HTR-8/SVneo (cell line): ENCODE measurements at places on chromosomes 5 and 9.

DNA sequence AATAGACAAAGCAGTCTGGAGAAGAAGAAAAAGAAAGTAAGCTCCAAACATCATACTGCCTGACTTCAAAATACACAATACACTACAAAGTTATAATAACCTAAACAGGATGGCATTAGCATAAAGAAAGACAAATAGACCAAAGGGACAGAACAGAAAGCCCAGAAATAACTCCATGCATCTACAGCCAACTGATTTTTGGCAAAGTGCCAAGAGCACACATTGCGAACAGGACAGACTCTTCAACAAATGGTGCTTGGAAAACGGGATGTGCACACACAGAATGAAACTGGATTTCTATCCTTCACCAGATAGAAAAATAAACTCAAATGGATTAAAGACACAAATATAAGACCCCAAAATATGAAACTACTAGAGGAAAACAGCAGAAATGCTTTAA, 66.6 kb upstream of the SPATA31E1 start:
- DNase-seq = no peak

GRCh38 chr5:15544039-15544438, 44.1 kb downstream of the FBXL7 start:
- no peak for DNase-seq

DNA sequence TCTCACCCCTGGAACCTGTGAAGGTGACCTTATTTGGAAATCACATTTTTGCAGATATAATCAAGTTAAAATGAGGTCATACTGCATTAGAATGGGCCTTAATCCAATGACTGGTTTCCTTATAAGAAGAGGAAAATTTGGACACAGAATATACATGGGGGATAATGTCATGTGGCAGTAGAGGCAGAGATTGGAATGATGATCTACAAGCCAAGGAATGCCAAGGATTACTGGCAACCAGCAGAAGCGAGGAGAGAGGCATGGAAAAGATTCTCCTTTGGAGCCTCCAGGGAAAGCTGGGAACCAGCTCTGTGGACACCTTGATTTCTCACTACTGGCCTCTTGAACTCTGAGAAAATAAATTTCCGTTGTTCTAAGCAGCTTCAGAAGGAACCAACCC, 20.2 kb upstream of the CEP78 start:
- no peak for DNase-seq

DNA sequence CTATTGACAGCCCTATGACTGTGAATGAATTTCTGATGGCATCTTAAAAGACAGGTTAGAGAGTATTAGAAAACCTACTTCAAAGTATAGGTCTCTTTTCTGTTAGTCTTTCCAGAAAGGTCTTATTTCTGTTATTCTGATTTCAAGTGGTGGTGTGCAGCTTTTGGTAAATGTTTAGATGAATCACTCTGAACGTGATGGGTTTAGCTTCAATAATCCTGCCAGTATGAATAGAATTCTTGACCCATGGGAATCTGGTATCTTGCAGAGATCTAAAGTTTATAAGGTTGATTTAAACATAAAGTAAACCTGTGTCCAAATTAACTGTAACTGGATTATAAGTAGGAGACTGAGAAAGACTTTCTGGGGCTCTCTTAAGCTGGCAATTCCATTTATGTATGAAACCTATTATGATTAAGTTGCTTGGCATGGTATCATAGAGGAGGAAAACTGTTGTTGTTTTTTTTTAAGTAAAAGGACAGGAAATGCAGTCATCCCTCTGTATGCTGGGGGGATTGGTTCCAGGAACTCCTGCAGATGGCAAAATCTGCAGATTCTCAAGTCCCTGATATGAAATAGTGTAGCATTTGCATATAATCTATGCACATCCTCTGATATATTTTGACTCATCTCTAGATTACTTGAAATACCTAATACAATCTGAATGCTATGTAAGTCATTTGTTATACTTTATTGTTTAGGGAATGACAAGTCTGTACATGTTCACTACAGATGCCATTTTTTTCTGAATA, 77.0 kb upstream of the ADAMTS19 start:
- DNase-seq = no peak

GRCh38 chr9:119074017-119074416, 295.2 kb downstream of the BRINP1 start:
- DNase-seq = no peak

- DNase-seq = no peak
These were observed 57.3 kb upstream of the RICTOR start for GRCh38 chr5:39131210-39132127.

DNA sequence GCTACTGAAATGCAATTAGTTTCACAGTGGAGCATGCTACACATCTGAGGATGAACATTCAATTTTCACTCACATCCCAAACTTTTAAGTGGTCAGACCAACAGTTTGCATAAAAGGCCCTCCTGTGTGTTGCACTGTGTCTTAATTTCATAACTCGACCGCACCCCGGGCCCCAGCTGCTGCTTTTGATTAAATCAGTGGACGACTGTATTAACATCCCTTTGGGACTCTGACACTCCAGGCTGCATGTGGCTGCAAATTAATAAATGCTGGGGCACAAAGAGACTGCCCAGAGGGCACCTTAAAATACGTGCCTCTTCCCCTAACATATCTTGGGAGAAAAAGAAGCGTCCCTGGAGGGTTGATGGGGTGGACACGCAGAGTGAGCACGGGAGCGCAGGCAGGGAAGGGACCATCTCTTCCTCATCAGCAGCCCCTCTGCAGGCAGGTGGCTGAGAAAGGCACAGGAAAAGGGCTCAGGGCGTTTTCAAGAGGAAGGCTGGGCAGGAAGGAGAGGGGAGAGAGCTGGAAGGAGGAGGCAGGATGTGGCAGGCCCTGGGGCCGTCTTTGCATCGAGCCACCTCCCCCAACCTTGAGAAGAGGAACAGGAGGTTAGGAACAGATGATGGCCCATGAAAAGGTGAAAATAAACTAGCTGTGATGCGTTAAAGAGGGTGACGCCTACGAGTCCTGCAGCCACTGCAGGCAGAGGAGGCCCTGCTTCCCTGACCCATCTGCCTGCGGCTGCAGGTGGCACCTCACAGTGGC, 18.6 kb downstream of the MED10 start:
- DNase-seq = no peak

DNA sequence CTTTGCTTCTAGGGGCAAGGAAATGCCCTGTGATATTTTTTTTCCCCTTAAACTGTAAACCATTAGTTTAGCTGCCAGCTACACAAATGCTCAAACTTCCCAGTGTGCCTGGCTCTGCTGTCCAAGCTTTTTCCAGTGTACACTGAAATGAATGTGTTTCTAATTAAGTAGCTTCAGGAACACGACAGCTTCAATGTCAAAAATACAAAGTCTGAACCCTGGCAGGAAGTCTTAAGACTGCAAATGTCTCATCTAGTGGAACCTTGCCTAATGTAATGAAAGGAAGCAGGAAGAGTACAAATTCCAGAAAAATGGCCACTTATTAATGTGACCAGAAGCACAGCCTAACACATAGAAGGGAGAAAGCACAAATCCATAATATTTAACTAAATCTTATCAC, 255.2 kb downstream of the CRB2 start:
- no peak for DNase-seq

GRCh38 chr5:134523543-134524271, 1.8 kb upstream of the JADE2 start:
- no peak for DNase-seq

- no peak for DNase-seq
These were observed 27.9 kb upstream of the ITGA2 start for GRCh38 chr5:52961274-52961681.

DNA sequence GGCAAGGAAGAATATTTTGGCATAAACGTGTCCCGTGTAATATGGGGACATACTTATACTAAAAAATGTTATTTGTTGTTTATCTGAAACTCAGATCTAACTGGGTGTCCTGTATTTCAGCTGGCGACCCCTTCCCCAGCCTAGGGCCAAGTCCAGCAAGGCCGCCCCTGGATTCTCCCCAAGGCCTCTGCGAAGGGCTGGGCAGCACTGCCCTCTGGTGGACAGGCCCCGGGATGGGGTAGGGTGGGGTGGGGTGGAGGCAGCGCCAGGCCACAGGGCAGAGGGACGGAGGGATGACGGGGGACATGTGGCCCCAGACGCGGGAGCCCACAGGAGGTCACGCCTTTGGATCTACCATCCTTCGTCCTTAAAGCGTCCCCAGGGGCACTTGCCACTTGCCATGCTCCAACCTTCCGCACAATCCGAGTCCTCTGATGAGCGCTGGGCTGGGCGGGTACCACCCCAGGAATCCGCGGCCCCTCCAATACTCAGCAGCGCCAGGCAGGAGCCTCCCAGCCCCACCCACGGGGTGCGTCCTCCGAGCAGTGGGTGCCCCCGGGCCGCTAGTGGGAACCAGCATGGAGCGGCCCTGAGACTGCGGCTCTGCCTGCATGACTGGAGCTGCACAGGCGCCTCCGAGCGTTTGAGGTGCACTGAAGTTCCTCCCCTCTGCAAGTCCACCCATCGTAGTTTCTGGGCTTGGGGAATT, 7.1 kb upstream of the AGPAT2 start:
- peak; percentile 74 for DNase-seq

DNA sequence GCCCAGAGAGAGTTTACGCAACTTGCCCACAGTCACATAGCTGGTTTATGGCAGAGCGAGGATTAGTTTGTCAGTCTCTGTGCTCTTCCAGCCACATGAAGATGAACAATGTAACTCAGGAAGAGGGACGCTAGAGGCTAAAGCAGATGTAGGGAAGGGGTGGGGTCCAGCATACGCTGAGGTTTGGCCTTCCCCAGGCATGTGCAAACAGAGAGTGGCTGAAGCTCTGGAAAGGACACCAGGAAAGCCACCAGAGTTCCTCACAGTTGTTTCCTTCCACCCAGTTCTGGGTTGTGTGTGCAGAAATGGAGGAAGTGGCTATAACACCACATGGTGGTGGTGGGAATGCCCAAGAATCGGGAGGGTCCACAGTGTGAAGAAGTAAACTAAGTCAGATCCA, 60.0 kb downstream of the SNX18 start:
- DNase-seq = no peak

DNA sequence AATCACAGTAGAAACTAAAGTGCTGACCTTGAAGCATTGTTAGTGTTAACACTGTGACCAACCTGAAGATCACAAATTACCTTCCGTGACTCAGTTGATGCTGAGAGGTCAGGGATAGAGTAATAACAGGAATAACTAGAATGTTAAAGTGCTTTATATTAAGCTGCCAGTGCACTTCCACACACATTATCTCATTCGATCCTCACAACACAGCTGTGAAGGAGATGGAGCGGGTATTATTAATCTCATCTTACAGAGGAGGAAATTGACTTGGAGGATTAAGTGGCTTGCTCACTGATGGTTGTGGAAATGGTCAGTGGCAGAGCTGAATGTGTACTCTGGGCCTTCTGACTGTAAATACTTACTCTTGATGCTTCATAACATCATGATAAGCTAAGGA, 252.5 kb upstream of the DMRT1 start:
- DNase-seq = no peak

- no peak for DNase-seq
These were observed 23.8 kb upstream of the FBP1 start for GRCh38 chr9:94663140-94663539.

DNA sequence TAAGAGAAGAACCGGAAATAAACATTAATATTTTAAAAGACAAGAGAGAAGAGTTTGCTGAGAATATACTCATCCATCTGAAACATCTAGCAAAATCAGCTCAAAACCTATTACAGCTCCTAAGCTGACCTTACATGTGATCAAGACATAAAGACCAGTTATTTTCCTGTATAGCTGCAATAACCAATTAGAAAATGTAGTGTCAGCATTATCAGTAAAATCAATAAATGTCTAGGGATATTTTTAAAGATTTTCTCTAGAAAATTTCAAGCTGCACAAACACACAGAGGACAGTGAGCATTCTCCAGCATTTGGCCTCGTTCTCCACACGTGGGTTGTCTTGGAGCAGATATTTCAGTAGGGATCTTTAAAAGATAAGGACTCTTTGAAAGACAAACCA, 127.6 kb upstream of the CACNA1B start:
- no peak for DNase-seq

DNA sequence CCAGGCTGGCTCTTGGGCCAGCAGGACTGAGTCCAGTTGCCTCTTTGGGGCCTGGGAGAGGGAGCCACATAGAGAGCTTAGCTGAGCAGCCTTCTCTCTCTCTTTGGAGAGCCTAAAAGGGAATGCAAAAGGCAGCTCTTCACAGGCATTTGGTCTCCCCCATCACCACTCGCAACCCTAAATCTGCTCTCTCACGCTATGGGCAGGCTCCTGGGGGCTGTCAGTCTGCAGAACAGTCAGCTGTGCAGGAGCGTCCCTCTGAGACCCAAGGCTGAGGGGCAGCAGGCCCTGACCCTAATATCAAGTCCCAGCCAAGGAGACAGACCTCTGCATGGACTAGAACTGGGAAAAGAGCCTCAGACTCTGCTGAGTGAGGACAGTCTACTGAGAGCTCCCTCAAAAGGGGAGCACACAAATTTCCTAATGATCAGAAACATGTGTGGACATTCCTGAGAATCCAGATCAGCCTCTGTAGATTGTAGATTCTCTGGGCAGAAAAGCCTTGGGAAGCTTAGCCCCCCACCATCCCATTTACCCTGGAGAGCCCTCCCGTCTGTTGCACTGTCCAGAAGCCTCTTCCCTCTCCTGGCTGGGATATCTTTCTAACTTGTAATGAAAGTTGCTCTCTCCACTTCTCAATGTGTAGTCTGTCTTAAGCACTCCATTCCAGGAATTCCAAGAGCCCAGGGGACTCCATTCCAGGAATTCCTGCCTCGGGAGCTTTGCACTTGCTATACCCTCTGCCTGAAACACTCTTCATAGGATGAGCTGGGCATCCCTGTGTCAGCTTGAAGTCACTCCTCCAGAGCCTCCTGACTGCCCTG, 79.4 kb downstream of the FAM114A2 start:
- peak; percentile 72 for DNase-seq

DNA sequence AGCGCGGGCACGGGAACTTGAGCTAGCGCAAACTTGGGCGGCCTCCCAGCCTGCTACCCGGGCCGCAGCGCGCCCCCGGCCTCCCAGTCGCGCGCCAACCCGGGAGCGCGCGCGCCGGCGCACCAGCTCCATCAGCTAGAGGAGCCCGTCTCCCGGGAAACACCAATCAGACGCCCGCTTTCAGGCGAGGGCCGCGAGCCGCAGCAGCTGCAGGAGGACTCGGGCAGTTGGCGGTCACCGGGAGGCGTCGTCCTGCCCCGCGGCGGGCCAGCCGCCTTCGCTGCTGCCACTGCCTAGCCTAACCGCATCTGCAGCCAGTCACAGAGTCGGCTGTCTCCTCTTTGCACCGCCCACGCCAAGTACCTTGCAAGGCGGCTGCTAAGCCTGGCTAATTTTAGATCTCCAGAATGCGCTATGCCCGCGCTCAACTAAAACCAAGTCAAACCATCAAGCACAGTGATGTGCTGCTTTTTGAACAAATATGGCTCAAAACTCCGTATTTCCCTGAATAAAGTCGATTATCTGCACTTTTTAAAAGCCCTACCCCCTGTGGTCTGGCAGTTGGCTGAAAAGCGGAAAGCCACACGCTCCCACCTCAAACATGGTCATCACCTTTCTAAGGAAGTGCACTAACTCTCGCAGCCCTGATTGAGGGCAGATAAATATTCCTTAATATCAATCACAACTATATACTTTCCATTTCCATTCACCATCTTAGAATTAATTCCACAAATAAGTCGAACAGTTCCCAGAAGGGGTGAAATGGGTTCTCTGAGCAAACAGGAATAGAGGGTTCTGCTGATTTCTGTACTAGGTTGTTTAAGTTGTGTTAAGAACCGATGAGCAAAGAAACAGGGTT, 221.8 kb downstream of the MEF2C start:
- peak; percentile 83 for DNase-seq
